Stimulated activated naive CD4-positive, alpha-beta T cell treated with Interleukin-2 at 50 U/mL for 16 hours (primary cell): ENCODE measurements at places on chromosomes 6 and 20.

- no peak for DNase-seq
Measured at GRCh38 chr20:50720026-50720425, 11.4 kb upstream of the PARD6B start.

DNA sequence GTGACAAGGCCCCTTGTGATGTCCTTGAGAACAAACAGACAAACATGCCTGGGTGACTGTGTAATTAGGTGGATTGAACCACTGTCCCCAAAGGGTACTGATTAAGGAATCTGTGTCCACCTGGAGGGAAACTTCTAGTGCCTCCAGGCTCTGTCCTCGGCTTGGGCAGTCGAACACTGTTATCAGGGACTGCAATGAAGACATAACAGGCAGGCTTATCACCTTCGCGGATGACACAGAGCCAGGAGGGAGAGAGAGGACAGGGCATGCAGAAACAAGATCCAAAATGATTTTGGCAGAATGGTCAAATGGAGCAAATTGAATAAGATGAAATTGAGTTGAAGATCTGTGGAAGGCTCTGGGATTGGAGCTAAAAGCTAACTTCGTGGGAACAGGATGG is 60.9 kb upstream of the ZFAND3 start:
- no peak for DNase-seq

DNA sequence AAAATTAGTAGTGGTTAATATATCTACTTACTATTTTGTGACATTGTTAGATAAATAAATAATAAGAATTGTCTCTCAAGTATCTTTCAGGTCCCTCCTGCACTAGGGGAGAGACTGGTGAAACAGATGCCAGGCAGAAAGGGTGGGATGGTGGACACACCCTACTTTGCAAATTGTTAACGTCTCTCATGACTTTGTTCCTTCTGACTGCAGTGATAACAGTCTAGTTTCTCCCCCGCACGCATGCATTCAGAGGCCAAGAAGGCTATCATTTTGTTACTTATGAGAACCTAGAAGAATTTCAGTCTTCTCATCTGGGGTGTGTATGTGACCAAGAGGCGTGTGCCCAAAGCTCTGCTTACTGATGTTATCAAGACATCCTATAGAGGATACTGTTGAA is 152.3 kb downstream of the EDN1 start:
- no peak for DNase-seq

- no peak for DNase-seq
Measured at GRCh38 chr6:149228311-149228955, 89.1 kb upstream of the TAB2 start.

DNA sequence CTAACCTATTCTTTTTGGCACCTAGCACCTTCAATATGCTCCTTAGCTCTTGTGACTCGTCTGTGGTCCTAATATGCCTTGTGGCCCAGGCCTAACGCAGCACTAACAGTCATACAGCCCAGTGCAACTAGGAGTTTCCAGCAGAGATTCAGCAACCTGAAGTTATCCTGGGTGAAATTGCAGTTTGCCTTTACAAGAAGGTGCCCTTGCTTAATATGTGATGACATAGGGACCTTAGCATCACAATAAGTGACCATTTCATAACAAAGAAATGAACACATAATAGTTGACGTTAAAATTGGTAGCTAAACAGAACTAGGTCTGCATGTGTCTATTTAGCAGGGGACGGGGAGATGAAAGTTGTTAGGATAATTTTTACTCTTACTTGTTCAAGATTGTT is 10.1 kb downstream of the FIG4 start:
- DNase-seq = no peak

GRCh38 chr6:137025786-137026730 is 18.7 kb downstream of the IL20RA start:
- no peak for DNase-seq

DNA sequence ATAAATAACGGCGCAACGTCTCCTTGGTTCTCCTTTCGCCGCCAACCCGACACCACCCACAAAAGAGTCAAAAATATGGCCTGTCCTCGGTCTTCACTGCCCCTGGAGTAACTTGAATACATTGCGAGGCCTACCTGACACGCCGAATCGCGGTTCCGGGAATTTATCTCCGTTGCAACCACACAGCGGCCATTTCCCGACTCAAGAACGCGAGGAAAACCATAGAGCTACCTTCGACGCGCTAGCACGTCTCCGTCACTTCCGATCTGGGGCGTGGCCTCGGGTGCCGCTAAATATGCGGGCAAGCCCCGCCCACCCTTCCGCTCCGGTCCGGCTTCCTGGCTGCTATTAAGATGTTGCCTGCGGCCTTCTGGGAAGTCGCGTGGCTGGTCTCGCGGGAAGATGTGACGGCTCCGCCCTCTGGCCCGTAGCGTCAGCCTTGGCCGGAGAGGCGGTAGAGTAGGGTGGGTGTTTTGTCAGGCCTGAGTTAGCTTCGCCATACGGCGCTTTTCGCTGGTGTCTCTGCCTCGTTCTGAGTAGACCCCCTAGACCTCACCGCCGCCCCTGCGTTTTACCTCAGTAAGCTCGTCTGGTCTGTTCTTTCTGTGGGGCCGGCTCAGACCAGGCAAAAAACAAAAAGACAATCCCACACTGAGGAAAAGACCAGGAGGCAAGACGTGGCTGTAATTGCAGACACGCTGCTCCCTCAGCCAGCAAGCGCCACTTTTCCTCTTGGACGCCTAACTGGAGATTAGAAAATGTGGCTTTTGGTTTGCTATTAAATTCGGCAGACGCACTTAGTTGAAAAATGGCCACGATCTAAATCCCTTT is at the start of gene BCLAF1:
Gene BCLAF1, minus strand, starts transcription at position 268 of the 831 bp plus-strand sequence. CDS start 9,980 bp downstream, outside the sequence.
- DNase-seq = peak; percentile 99
